C1 segment of cervical spinal cord (tissue), 14 donors: ENCODE measurements at places on chromosomes 16 and 17.

DNA sequence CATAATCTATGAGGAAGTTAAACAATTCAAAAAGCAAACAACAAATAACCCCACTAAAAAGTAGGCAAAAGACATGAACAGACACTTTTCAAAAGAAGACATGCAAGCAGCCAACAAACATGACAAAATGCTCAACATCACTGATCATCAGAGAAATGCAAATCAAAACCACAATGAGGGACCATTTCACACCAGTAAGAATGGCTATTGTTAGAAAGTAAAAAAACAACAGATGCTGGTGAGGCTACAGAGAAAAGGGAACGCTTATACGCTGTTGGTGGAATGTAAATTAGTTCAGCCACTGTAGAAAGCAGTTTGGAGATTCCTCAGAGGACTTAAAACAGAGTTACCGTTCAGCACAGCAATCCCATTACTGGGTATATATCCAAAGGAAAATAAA is 24.4 kb downstream of the TNFRSF13B start:
- DNase-seq: no peak

GRCh38 chr17:48427598-48427997 is 2.4 kb downstream of the SKAP1 start:
- no peak for DNase-seq

- DNase-seq: no peak
These were observed 22.6 kb upstream of the MPHOSPH6 start for GRCh38 chr16:82192665-82193064.

DNA sequence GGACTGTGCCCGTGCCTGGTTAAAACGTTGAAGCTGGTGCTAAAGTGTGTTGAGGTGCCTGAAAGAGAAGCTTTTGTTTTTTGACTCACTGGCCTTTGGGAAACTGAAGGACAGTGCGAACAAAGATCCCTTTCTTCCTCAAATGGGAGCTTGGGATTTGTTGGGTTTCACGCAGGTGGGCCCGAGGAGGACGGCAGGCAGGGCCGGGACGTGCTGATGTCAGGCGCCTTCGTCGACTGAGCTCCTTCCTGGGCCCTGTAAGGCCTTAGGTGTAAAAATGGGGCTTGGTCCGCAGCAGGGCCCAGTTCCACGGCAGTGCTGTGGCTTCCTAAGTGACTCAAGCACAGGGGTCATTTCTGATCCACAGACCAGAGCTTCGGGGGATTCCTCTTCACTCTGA is 106.9 kb downstream of the BANP start:
- DNase-seq: no peak

DNA sequence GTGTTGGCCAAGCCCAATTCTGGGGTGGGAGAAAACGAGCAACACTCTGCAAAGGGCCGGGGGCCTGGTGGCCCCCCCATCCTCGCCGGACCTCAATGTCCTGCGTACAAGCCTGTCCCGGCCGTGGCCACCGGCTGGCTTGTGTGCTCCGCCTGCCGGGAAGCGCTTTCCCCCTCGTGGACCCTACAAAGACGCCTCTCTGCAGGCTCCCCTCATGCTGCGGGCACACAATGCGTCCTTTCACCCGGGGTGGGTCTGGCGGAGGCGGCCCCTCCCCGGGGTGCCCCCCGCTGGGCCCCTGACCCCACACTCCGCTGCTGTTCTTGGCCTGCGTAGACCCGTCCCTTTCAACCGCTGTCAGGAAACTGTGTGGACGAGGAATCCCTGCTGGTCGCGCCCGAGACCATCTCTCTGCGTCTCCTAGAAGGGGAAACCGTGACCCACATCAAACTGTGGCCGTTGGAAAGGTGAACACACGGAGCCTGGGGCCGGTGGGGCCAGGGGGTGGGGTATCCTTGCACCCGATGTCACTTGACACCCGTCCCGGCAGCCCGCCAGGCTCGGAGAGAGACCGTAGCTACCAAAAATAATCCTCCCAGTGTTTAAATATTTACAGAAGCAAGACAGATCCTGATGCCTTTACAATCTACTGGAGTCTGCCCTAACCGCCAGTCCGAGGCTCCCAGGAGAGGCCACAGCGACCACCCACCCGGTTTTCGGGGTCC is 43.6 kb downstream of the TBC1D16 start:
- no peak for DNase-seq

GRCh38 chr17:41666237-41666641 is 22.4 kb upstream of the EIF1 start:
- no peak for DNase-seq

- DNase-seq: no peak
These were observed 19.5 kb downstream of the PRR11 start for GRCh38 chr17:59175076-59175475.

DNA sequence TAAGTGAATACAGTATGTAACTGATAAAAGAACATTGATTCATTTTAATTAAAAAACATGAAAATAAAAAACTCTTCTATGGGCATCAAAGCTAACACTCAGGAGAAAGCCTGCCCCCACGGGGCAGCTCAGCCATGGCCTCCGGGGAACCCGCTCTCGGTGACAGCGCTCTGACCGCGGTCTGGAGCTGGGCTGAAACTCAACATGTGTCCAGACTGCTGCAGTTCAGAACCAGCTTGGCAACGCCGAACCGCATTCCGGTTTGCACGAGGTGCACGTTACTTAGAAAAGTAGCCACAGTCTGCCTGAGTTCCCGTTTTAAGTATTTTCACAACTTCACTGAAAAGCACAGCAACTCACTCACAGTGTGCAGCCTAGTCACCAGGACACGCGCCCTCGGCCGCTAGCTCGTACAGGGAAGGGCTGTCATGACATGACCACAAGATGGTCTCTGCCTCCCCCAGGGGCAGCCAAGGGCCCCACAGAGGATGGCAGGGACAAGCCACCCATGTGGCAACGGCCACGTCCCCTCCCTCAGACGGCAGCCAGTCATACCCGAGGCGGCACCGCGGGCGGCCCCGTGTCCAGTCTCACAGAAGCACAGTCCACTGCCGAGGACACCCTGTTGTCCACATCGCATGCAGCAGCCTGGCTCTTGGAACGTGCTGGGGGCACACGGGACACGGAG is 77.1 kb upstream of the METRNL start:
- no peak for DNase-seq

DNA sequence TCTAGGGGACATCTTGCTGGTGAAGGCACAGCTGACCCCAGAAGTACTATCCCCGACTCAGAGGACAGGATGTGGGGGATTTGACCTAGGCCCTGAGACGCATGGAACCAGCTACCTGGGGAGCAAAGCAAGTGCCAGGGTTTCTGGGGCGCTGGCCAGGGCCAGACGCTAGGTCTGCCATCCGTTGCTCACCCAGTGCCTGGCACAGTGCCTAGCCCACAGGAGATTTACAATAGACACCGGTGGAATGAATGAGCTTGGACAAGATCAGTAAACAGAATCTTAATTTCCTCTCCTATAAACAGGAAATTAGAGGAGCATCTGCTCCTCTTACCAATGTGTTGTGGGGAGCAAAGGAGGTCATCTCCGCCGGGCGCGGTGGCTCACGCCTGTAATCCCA is 5.0 kb downstream of the RPRML start:
- DNase-seq: no peak

DNA sequence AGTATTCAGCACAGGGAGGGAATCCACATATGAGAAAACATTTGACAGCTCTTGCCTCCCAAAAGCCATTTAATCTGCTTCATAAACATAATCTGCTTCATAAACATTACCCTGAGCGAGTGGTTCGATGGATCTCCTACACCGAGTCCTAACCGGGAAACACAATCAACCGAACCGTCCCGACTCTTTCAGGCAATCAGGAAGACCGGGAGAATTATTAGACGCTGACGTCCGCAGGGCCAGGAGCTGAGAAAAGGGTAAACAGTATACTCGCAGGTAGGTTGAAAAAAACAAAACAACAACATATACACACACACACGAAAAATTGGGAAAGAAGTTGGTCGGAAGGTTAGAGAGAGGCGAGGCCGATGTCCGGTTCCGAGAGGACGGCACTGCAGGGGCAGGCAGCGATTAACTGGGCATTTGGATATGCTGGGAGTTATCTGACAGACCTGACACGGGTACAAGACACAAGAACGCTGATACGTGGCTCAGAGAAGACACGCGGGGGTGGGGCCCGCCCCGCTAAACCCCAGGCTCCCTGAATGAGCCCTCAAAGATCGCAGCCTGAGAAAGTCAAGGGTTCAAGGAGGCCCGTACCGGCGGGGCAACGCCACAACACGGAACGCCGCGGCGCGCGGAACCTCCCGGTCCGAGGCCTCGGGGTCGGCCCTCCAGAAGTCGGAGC is 585 bp downstream of the AP1G1 start:
- no peak for DNase-seq

- DNase-seq: no peak
These were observed 68.0 kb downstream of the SOX9 start for GRCh38 chr17:72188801-72189200.

DNA sequence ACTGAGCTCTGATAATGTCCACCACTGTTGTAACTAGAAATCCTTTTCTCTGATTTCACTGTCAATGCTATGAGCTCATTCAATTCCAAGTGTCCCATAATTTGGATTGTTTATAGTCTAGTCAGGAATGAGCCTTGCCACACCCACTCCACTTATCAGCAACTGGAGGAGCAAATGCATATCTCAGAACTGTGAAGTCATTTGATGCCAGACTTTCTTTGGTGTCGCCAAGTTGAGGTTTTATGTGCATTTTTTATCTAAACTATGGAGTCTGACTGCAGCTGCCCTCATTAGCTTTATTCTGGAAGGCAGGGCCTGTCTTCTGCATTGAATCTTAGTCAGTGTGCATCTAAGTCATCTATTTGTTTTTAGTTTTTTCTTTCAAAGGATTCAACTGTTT is 361.3 kb downstream of the PMP22 start:
- no peak for DNase-seq

GRCh38 chr16:1378087-1378803 is 26.5 kb downstream of the GNPTG start:
- no peak for DNase-seq

GRCh38 chr16:68848786-68849185 is 5.5 kb downstream of the TANGO6 start:
- DNase-seq: no peak

- no peak for DNase-seq
These were observed 179.6 kb downstream of the AIPL1 start for GRCh38 chr17:6255322-6255721.

DNA sequence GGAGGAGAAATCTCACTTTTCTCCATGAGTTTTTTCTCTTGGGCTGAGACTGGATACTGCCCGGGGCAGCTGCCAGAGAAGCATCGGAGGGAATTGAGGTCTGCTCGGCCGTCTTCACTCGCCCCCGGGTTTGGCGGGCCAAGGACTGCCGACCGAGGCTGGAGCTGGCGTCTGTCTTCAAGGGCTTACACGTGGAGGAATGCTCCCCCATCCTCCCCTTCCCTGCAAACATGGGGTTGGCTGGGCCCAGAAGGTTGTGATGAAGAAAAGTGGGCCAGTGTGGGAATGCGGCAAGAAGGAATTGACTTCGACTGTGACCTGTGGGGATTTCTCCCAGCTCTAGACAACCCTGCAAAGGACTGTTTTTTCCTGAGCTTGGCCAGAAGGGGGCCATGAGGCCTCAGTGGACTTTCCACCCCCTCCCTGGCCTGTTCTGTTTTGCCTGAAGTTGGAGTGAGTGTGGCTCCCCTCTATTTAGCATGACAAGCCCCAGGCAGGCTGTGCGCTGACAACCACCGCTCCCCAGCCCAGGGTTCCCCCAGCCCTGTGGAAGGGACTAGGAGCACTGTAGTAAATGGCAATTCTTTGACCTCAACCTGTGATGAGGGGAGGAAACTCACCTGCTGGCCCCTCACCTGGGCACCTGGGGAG is 19.1 kb downstream of the NGFR start:
- no peak for DNase-seq

DNA sequence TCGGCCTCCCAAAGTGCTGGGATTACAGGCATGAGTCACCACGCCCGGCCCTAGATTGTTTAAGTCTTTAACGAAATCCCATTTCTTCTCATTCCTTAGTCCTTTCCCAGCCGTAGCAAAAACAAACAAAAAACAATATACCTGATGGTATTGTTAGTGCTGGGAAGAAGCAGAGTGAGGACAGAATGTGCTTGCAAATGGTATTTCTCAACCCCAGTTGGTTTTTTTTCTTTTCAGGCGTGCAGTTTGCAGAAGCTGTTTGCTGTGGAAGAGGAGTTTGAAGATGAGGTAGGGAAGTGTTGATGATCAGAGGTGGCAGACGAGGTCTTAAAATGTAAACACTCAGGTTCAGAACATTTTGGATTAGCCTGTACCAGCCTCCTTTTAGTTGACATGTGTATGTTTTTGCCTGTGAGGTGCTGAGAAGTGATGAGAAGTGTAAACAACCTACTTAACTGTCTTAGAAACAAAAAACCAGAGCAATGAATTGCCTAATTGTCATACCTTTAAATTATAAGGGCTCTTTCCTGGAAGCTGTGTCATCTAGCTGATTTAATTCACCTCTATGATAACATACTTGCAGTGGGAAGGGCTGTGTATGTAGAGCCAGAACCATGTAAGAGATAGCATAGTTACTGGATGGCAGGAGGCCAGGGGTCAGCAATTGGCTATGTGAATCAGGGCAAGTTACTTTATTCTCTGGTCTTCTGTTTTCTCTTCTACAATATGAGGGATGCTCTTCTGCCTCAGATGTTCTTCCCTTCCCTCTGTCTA is 3.4 kb downstream of the HROB start:
- DNase-seq: no peak

GRCh38 chr17:1951920-1952319 is 73.2 kb downstream of the RTN4RL1 start:
- no peak for DNase-seq

DNA sequence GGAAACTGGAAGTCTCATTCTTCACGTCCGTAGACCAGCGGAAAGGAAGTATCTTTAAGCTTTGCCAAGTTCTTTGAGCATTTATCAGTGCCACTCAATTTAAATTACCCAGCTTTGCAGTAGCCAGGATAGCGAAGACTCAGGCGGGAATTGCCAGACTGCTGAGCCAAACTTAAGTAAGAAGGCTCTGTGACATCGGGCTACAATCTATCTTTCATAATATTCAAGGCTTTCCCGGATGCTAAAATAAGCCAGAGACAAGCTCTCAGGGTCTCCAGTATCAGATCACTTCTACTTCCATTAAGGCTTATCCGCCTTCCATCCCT is 436 bp upstream of the BRIP1 start:
- DNase-seq: no peak

DNA sequence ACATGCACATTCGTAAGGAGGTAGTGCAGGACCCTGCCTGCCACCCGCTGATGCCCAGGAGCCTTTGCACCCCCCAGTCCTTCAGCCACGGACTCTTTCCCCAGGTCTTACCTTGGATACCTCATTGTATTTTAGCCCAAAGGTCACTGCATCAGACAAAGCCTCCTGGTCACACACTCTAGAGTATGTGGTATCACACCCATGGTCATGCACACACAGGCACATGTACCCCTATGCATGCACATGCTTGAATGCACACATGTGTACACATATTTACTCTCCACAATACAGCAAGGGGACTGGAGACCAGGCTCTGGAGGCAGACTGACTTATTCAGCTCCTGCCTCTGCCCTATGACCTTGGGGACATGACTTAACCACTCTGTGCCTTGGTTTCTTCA is 357.5 kb downstream of the C16orf95 start:
- DNase-seq: no peak

GRCh38 chr16:12252616-12253015 is 276.1 kb downstream of the SNX29 start:
- DNase-seq: no peak

GRCh38 chr16:48244080-48244862 is at the start of gene LONP2:
Gene LONP2, plus strand, starts transcription at chr16:48244300. Its CDS starts 89 bp downstream, at chr16:48244389.
- peak; percentile 46 for DNase-seq

- no peak for DNase-seq
These were observed 2.0 kb upstream of the AATF start for GRCh38 chr17:36946726-36947091.

GRCh38 chr17:12310811-12311210 is 290.1 kb downstream of the MAP2K4 start:
- DNase-seq: no peak
